NCI-H82 (cell line): ENCODE measurements at places on chromosomes 7 and 10.
A peak's percentile ranks its signal among the peaks of the same experiment; 100 is the strongest.

GRCh38 chr10:58758321-58758720, 245.6 kb downstream of the BICC1 start:
- DNase-seq = no peak

- DNase-seq = no peak
Observed at GRCh38 chr10:126592901-126593300, 77.6 kb downstream of the C10orf90 start.

GRCh38 chr10:71424496-71425194, 27.9 kb downstream of the CDH23 start:
- DNase-seq = no peak

GRCh38 chr10:72887043-72887442, 6.5 kb upstream of the OIT3 start:
- DNase-seq = no peak

- no peak for DNase-seq
Observed at GRCh38 chr10:34504534-34504933, 310.6 kb downstream of the PARD3 start.

- DNase-seq = peak; percentile 47
Observed at GRCh38 chr7:84497873-84498272, 303.3 kb upstream of the SEMA3A start.

- DNase-seq = no peak
Observed at GRCh38 chr7:21028186-21028585, 241.5 kb upstream of the SP8 start.

GRCh38 chr10:8189458-8189857, 135.0 kb downstream of the GATA3 start:
- no peak for DNase-seq
